ENCODE measurements at places on chromosomes 11 and 22.
A peak's percentile ranks its signal among the peaks of the same experiment; 100 is the strongest.

GRCh38 chr22:48855593-48856307, 971.9 kb downstream of the BRD1 start:
- DNase-seq: no peak

GRCh38 chr11:117437041-117437790, 109.6 kb downstream of the CEP164 start:
- no peak for DNase-seq

- DNase-seq: peak; percentile 23
Observed at GRCh38 chr11:46560300-46560991, 33.4 kb downstream of the AMBRA1 start.

DNA sequence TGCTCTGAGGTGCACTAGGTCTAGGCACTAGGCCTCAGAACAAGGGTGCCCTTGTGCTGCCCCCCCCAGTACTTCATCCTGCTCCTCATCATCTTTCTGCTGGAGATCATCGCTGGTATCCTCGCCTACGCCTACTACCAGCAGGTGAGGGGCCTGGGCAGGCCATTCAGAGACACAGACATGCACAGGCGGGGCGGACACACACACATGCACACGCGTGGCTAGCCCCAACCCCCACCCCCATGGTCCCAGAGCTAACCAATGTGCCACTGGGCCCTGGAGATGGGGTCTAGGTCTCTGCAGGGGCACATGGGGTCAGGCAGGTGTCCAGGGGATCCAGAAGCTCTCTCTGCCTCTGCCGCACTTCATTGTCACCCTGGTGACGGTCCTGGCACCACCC, 3.9 kb downstream of the CD151 start:
- DNase-seq: no peak

DNA sequence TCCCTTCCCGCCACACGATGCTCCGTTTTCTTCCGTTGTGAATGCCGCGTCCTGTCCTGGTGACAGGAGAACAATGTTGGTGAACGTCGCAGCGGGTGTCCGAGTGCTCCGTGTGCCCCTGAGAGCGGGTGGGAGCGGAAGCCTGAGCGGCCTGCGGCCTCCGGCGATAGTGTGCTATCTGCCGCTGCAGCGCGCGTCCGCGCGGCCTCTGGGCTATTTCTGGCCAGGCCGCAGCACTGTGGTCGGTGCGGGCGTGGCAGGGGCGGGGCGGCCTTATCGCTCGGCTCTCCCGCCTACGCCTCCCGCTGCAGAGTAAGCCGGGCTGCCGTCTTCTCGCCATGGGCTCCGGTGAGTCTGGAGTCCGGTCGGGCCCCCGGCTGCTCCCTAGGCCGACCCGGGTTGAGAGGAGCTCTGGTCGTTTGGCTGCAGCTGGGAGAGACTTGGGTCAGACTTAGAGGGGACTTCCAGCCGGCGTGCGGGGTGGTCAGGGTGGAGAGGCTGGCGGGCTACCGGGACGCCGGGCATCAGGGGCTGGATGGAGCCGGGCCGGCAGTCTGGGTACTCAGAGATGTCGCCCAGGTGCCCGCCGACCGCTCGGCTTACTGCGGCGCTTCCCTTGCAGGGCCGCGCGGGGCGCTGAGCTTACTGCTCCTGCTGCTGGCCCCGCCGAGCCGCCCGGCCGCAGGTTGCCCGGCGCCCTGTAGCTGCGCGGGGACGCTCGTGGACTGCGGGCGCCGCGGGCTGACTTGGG, at the start of gene GP1BB:
Gene GP1BB (plus strand): TSS at position 308 of the 751 bp plus-strand sequence. CDS start 31 bp downstream, at position 339.
- DNase-seq: peak; percentile 22

DNA sequence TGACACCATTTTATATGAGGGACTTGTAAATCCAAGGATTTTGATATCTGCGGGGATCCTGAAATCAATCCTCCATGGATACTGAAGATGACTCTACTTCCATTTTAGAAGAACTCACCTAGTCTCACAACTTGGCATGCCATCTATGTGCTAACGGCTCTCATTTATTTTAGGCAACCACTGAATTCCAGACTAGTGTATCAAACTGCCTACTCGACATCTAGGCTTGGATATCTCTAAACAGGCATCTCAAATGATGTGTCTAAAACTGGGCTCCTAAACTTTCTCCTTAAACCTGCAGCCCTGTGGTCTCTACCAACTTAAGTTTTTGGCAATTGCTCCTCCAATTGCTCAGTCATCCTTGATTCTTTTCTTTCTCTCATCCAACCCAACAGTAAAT, 31.2 kb upstream of the CLNS1A start:
- no peak for DNase-seq

GRCh38 chr11:57752954-57753353, 1.3 kb upstream of the BTBD18 start:
- DNase-seq: no peak

- no peak for DNase-seq
Observed at GRCh38 chr11:61864814-61865775, 26.2 kb downstream of the FADS3 start.

DNA sequence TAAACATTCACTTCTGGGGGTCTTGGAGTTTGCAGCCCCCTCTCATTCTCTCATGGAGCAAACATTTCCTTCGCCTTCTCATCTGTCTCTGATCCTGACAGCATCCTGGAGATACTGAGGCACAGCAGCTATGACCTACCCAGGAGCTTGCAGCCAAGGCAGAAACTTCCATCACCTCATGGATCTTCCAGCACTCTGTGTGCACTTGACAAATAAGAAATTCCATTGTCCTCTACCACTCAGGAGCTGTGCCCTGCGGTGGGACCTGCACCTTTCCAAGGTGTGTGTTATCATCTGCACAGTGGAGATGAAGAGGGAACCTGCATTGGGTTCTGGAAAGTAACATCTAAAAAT, 49.1 kb downstream of the GGTLC2 start:
- no peak for DNase-seq

- no peak for DNase-seq
Observed at GRCh38 chr11:67255353-67255752, 10.9 kb upstream of the GRK2 start.

DNA sequence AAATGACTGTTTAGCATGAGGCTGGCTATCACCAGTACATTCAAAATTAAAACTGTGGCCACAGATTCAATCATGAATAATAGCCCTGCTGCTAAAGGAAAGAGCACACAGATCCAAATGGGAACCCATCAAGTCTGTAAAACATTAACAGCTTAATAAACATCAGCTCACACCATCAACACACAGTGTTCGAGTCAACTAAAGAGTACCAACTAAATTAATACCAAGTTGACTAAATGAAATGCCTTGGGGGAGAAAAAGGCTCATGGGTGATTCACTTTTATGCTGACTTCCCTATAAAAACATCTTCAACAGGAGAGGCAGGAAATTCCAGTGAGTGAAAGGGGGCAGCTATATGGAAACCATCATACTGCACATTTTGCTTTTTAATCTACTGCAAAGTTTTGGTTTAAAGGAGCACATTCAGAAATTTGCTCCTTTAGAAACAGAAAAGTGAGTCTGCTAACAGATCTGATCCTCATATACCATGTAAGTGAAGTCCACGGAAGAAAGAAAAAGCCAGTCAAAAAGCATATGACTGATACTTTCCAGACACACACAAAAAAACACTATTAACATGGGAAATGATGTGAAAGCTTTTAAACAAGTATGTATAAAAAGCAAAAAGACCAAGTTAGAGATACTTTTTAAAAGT, 16.3 kb downstream of the LGR4 start:
- no peak for DNase-seq

- DNase-seq: no peak
Observed at GRCh38 chr11:12417691-12418611, 40.6 kb downstream of the PARVA start.

DNA sequence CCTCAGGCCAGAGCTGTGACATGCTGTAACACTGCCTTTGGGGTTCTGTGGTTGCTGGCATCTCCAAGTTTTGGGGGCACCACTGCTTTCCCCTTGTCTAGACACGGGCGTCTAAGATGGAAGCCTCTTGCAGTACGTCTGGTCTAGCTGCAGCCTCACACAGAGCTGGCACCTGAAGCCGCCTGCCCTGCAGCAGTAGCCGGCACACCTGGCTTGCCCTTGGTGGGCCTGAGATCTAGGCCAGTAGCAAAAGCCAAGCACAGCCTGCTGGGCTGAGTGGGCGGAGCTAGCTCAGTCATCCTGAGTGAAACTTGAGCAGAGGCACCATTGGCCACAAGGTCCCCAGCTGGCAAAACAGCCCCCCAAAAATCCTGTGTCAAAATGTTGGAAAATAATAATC, 154.2 kb downstream of the DLG2 start:
- DNase-seq: no peak

DNA sequence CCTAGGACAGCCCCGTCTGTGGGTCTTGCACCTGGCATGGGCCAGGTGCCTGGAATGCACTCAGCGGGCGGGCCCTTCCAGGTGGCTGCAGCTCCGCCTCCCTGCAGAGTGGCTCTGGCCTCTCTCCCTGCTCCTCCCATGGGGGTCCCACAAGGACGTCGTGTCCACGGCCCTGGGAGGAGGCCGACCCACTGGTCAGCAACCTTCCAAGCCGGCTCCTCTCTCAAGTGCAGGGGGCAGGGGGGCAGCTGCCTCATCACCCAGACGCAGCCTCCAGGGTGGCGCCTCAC, 41.9 kb downstream of the CERK start:
- no peak for DNase-seq

All from MV-4-11 (cell line).